ENCODE measurements at places on chromosomes 1 and 21.

- no peak for DNase-seq
Observed at GRCh38 chr1:95084317-95085176, 11.8 kb upstream of the ALG14 start.

- no peak for DNase-seq
Observed at GRCh38 chr1:57959531-57960241, 535.8 kb upstream of the DAB1 start.

DNA sequence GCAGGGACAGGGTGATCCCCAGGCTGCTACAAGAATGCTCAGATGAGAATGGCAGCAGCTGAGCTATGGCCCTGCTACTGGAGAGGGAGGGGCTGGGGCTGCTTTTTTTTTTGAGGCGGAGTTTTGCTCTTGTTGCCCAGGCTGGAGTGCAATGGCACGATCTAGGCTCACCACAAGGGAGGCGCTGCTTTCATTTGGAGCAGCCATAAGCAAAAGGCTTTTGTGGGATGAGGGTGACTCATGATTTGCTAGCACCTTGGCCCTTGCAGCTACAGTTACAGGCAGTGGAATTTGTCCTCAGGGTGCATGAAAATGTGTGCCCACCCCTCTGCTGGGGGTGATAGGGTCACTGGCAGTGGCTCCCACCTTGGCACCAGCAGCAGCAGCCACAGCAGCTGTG is 32.4 kb upstream of the CYP4A22 start:
- no peak for DNase-seq

GRCh38 chr1:18805150-18805879 is 54.1 kb downstream of the TAS1R2 start:
- no peak for DNase-seq

GRCh38 chr1:157363660-157364140 is 188.6 kb downstream of the FCRL5 start:
- DNase-seq, result no peak

DNA sequence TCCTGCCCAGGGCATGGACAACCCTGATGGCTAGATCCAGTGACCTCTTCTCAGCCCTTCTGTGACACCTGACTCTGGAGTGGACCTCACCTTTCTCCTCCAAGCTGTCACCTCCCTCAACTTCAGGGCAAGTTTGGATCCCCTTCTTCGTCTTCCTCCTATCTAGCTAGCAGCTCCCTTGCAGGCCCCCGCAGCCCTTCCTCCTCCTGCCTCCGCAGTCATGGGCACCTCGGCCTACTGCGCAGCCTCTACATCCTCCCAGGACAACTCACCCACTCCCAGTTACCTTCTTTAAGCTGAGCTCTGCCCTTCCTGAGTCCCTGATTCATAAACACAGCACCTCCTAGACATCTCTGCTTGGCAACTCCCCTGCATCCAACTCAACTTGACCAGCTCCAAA is 61.3 kb upstream of the ID3 start:
- DNase-seq, result no peak

DNA sequence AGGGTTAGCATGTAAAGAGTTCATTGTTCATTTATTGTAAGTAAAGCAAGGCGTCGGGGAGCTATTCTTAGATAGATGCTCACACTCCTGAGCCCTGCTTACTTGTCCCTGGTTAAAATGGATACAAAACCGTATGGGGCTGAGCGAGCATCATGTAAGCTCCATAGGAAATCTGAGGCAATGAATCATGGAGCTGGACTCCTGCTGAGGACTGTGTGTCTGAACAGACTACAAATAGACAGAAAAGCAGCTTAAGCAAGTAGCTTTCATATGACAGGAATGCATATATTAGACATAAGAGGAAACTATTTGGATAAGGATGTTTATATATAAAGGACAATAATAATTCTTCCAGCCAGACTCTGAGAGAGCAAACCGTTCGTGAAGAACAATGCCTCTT is 604.9 kb upstream of the PTBP2 start:
- peak; percentile 56 for DNase-seq

DNA sequence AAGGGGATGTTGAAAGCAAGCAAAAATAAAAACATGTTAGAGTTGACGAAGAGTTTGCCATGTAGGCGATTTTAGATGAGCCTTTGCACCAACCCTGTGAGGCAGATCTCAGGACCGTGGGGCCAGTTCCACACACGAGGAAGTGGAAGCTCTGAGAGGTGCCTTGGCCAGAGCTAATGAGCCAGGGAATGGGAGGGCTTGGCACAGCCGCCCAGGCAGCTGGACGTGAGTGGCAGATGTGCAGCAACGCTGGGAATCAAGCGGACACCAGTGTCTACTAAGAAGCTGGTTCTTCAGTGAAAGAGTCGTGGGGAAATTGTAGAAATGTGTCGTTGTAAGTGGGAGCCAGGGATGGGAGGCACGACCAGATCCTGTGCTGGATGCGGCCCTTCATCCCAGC is 58.9 kb upstream of the COL6A1 start:
- no peak for DNase-seq

GRCh38 chr1:204042516-204042915 is 30.4 kb upstream of the SOX13 start:
- no peak for DNase-seq

DNA sequence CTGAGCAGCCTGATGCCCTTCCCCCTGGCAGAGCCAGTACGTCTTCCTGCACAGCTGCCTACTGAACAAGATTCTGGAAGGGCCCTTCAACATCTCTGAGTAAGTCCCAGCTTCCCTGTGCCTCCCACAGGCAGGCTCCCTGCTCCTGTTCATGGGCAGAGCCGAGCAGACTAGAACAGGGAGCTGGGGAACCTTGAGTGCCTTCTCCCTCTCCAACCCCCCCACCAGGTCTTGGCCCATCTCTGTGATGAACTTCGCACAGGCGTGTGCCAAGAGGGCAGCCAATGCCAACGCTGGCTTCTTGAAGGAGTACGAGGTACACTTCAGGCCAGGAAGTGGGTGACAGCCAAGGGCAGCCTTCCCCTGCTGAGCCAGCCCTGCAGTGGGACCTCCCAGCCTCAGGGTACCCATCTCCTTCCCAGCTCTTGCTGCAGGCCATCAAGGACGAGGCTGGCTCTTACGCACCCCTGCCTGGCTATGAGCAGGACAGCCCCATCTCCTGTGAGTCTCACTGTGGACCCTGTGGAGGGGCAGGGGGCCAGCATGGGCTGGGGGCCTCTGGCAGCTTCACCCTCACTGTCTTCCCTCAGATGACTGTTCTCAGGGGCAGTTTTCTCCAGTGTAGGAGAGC is 6.4 kb upstream of the LGR6 start:
- no peak for DNase-seq

DNA sequence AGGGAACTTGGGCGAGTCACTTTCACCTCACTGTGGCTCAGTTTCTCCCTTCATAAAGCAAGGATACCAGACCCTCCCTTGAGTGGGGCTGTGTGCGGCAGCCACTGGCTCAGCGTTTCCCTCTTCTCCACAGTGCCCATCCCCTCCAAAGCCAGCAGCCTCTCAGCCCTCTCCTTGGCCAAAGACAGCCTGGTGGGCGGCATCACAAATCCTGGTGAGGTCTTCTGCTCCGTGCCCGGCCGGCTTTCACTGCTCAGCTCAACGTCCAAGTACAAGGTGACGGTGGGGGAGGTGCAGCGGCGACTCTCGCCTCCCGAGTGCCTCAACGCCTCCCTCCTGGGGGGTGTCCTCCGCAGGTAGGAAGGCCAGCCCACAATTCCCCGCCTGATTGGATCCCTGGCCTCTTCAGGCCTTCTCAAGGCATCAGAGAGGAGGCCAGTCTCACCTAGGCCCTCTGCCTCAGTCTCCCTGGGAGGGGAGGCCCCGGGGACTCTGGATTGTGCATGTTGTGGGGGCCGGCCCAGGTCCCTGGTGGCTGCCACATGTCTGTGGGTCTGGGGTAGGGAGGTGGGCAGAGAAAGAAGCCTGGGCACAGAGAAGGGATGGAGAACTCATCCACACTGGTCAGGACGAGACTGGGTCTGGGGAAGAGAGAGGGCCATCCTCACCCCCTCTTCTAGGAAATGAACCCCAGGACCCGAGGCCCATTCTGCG is 15.2 kb downstream of the TFAP2E start:
- DNase-seq, result no peak

All from NCI-H1417 treated with DMSO at 0.1 percent for 48 hours (cell line).